ENCODE measurements at places on chromosomes 16 and 17.

DNA sequence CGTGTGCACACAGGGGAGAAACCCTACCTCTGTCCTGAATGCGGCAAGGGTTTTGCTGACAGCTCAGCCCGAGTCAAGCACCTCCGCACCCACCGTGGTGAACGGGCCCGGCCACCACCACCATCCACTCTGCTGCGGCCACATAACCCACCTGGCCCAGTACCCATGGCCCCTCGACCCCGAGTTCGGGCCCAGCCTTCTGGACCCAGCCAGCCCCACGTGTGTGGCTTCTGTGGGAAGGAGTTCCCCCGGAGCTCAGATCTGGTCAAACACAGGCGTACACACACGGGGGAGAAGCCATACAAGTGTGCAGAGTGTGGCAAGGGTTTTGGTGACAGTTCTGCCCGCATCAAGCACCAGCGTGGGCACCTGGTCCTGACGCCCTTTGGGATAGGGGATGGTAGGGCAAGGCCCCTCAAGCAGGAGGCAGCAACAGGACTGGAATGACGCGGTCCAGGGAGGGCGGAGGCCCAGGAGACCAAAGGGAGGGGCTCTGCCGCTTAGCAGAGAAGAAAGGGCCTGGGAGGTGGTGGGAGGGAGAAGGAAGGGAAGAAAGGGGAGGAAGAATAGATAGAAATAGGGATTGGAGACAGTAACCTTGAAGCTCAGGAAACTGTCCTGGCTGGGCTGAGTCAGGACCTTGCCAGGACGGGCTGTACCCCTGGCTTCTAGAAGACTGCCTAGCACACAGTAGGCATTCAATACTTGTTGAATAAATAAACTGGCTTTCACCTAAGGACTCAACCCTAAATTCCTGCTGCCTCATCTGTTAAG lies 3.6 kb downstream of the ZNF48 start:
- DNase-seq: no peak

GRCh38 chr17:2995886-2996809 lies 67.3 kb downstream of the OR1D5 start:
- DNase-seq: no peak

- no peak for DNase-seq
Measured at GRCh38 chr16:20049831-20050230, 23.9 kb downstream of the GPR139 start.

DNA sequence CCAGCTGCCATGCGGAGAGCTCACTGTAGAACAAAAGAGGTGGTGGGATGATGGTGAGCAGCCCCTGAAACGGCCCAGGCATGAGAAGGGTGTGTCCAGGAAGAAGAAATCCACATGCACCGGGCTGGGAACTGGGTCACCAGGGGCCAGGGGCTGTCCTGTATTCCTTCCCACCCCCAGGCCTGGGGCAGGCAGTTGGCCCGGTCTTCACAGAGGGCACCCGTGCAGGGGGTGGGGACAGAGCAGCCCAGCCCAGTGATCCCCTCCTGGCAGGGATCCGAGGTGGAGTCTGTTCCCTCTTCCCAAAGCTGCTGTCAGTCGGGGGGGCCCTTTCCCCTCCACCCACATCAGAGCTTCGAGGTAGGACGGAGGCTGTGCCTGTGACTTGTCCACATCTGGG lies 9.2 kb downstream of the HS3ST6 start:
- no peak for DNase-seq

DNA sequence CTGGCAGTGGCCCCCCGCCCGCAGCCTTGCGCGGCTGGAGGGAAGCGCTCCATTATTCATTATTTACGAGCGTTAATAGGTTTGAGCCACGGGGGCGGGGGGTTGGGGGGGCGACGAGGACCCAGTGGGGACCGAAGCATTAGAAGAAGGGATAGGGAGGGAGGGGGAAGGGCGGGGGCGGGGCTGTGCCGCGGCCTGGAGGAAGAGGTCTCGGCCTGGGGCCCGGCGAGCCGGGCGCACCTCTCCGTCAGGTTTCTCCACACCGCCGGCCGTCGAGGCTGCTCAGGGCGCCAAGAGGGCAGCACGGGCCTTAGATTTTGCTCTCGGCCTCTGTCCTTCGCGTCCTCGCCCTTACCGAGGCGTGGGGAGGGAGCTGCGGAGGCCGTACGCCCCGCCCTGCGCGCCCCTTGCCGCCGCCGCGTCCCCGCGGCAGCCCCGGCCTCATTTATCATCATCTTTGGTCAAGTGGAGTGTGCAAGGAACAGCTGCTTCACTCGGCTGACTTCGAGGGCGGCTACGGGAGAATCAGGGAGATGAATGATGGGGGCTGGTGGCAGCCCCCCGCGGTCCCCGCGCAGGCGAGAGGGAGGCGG lies 54.2 kb downstream of the SREBF1 start:
- no peak for DNase-seq

GRCh38 chr17:72901657-72902056 lies 190.8 kb downstream of the SLC39A11 start:
- DNase-seq: no peak

DNA sequence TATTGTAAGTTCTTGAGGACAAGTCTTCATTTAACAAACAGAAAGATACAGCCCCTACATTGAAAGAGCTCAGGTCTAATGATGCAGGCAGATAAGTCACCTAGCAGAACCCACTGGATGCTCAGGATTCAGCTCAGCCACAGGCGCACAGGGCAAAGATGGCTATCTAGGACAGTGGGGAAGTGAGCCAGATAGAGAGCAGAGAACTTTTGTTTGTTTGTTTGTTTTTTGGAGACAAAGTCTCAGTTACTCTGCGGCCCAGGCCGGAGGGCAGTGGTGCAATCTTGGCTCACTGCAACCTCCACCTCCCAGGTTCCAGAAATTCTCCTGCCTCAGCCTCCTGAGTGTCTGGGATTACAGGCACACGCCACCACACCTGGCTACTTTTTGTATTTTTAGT lies 20.4 kb downstream of the METTL2A start:
- no peak for DNase-seq

DNA sequence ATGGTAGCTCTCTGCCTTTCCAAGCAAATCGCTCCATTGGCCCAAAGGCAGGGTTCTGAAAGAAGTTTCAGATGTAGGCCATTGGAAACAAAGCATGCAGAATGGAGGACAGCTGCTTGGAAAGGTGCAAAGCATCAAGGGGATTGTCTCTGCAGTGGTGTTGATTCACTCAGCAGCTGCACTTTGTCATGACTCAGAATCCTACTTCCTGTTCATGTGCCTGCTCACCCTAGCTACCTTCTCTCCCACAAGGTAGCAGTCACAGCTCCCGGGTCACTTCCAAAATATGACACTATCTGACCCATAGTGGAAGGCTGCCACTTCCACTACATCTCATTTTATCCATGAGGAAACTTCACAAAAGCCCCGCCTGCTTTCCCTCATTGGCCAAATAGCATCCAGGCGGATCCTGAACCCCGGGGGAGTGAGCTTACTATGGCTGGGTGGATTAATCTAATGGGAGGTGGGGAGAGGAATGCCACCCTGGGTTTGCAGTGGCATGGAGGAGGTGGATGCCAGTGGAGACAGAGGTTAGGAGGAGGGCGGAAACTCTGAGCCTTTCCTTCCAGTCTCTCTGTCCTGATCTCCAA lies 74.7 kb upstream of the NKD1 start:
- no peak for DNase-seq

All from hippocampal formation (tissue), 2 donors.